ENCODE measurements at places on chromosomes 6 and 20.
A peak's percentile ranks its signal among the peaks of the same experiment; 100 is the strongest.

DNA sequence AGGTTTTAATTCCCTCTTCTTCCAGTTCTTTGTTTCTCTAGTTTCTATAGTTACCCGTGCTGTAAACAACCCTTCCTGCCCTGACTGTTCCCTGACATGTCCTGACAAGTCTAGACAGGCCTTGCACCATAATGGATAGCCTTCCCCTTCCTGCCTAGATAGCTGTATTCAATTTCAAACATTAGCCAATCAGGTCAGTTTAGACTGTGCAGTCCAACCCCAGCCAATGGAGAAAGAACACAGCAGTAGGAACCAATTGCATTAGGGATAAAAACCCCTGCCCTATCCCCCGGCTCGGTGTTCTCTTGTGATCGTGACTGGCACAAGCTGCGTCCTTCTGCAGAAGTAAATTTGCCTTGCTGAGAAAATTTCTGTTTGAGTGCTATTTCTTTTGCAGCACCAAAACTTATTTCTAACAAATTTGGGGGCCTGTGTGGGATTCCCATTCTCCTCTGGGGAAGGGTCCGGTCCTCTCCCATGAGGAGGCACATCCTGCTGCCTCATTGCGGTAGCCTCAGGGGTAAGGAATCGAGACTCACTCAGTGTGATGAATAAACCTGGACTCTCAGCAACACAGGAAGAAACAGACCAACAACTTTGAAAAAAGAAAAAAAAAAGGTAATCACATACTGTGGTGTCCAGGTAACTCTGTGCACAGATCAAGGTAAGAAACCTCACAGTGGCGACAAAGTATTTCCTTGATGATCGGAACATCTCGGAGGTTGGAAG, 248.7 kb upstream of the ECI2 start:
- DNase-seq = no peak

- no peak for DNase-seq
These were observed 2.0 kb downstream of the TMC2 start for GRCh38 chr20:2538356-2538755.

- DNase-seq = no peak
These were observed 23.0 kb upstream of the LY86 start for GRCh38 chr6:6565488-6565887.

GRCh38 chr20:8216375-8217200, 84.5 kb downstream of the PLCB1 start:
- no peak for DNase-seq

GRCh38 chr20:58703765-58704371, 11.3 kb downstream of the NPEPL1 start:
- no peak for DNase-seq

DNA sequence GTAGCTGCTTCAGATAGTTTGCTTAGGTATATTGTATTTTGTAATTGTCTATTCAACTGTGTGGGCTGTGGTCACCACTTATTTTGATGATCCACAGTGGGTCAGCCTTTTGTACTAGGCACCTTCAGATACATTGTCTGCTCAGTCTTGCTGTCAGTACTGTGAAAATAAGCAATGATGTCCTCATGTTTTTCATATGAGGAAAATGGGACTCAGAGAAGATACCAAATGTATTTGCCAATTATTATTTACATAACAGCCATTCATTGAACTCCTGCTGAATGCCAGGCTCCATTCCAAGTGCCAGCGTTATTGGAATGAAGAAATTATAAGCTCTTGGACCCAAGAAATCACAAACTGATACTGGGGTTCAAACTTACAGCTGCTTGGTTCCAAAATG, 28.6 kb downstream of the MAPK14 start:
- DNase-seq = no peak

DNA sequence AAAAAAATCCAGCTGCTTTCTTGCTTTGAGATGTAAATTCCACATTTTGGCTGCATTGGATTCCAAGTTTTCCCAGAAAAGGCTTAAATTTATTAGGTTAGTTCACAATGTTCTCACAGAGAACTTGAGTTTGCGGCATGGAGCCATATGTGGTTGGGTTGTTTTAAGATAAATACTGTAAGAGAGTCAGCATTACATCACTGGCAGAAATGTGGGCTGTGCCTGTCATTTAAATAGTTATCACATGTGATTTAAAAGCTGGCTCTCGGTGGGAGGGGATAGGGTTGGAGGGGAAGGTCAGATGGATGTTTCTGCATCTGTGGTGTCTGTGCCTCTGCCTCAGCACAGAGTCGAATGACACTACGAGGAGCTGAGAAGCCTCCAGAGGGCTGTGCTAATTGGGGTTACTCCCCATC, 73.8 kb upstream of the SCP2D1 start:
- no peak for DNase-seq

GRCh38 chr6:154907291-154907690, 87.8 kb upstream of the TIAM2 start:
- no peak for DNase-seq

DNA sequence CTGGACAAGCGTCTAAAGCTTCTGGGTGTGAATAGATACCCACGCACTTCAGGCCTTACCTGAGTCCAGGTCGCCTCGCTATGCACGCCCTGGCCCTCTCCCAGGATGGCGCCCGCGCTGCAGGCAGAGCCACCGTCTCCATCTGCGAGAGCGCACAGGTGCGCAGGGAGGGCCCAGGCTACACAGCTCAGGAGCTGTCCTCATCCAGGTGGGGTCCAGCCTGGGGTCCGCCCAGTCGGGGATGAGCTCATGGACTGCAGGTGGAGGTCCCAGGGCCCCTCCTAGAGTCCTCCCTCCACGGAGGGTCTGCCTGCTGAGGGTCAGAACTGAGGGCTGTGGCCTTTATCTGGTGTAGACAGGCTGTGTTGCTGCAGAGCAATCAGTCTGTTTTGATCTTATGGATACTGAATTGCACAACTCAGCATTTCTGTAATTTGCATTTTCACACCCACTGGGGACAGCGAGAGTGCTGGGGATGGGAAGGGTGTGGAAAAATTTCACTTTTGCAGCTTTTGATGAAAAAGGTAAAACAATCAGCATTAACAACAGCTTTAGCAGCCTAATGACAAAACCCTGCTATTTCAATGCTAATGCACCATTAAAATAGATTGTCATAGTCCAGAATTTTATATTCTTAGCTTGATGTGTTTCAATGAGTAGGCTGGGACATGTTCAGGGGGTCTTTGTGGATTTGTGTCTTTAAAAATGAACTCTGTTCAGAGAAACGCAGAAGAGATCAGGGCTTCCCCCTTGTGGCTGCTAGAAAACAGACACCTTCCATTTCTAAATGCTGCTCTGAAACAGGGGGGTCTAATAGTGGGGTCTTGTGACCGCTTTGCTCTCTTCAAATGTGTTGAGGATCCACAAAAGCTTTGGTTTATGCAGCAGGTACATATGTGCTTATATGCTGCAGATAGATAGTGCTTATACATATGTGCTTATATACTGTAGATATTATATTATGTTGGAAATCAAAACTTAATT, 77.8 kb upstream of the PHACTR3 start:
- no peak for DNase-seq

- no peak for DNase-seq
These were observed 700.1 kb downstream of the QKI start for GRCh38 chr6:164114651-164115050.

DNA sequence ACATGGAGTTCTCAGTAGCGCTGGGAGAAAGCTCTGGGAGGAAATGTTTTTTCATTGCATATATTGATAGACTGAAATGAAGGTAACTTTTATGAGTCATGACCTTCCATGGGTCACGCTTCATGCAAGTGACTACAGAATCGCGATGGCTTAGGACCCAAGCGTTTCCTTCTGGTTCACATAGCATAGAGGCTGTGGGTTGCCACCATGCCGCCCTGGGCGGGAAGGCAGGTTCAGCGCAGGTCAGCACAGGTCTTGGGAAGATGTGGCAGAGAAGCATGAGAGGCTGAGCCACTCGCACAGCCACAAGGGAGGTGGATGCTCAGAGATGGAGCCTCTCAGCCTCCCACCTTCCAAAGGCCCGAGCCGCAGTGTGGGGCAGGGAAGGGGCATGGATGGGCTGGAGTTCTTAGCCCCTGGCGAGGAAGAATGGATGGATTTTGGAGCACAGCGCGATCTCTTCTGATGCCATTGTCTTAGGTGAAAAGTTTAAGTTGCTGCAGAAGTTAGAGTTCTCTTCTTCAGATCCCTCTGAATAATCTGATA, 219.5 kb downstream of the SMOC2 start:
- no peak for DNase-seq

DNA sequence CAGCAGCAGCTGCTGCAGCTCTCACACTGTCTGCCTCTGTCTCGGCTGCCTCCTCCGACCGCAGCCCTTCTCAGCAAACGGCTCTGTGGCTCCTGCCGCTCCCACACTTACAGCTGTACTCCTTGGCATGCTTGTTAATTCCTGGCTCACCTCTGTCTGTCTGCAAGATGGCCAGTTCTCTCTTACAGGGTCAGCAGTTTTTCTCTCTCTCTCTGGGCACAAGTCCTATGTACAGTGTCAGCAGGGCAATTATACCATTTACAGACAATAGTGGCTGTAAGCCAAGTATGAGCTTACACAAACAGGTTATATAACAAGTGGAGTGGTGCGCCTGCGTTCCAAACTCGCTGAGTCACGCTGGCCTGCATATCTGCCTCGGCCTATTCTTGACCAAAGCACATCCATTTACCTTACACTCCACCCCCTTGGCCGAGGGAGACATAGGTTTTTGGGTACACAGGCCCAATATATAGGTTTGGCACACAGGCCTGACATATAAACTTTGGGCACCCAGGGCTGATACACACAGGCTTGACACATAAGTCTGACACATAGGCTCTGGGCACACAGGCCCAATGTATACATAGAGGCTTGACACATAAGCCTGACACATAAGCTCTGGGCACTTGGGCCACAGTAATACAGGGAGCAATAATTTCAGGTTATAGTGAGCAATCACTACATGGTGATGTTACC, 4.4 kb downstream of the ZKSCAN3 start:
- DNase-seq = no peak

DNA sequence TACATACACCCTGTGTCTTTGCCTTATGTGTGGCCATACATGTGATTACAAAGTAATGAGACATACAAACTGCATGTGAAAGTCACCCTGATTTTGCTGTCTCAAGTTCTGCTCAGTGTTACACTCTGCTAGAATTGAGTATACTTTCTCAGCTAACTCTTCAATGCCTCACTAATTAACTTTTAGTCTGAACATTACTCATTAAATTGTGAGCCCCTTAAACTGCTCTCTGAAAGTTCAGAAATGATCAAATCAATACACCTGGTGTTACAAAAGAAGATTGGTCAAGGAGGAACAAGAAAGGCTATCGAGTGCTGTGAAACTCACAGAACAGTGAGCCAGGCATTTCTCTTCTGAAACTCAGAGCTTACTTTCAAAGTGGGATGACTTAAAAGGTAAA, 71.3 kb downstream of the MKKS start:
- no peak for DNase-seq

DNA sequence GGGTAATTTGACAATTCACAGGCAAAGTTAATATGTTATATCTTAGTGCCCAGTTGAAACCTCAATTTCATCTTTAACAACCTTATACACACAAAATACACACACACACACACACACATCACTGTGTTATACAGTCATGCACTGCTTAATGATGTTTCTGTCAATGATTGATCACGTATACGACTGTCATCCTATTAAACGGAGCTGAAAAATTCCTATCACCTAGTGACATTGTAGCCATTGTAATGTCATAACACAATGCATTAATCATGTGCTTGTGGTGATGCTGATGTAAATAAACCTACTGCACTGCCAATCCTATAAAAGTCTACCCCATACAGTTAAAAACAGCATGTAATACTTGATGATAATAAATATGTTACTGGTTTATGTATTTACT, 64.8 kb upstream of the HLA-E start:
- no peak for DNase-seq

GRCh38 chr6:99822741-99823512, 171.1 kb downstream of the MCHR2 start:
- DNase-seq = no peak

- no peak for DNase-seq
These were observed 255.2 kb downstream of the CD109 start for GRCh38 chr6:73951183-73951582.

GRCh38 chr20:32988008-32988407, 16.2 kb downstream of the SUN5 start:
- no peak for DNase-seq

GRCh38 chr6:35566794-35567193, 54.1 kb upstream of the TULP1 start:
- DNase-seq = no peak

DNA sequence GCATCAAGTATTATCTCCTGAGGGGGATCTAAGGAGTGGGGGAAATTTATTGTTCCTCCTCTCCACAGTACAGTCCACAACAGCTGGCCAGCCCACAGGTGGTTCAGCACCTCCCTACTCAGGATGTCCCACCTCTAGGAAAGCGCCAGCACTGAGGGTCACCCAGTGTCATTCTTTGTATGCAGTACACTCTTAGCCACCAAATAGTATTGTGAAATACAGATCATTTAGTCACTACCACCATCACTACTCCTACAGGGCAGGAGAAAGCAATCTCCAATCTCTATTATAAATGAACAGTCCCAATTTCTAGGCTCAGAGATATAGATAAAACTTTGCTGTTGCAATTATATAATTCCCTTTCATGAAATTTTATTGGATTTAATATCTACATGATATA, 6.3 kb upstream of the ZNF76 start:
- DNase-seq = no peak

DNA sequence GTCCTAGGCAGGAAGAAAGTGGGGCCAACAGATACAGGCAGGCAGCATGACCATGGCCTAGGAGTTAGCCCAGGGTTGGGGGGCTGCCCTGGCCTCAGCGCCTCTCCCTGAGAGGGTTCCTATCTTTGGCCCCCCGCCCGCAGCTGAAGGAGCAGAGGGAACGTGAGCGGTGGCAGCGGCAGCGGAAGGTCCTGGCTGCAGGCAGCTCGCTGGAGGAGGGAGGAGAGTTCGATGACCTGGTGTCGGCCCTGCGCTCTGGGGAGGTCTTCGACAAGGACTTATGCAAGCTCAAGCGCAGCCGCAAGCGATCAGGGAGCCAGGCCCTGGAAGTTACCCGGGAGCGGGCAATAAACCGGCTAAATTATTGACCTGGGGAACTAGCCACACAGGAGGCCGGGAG, 32.6 kb downstream of the MOCS1 start:
- DNase-seq = no peak

DNA sequence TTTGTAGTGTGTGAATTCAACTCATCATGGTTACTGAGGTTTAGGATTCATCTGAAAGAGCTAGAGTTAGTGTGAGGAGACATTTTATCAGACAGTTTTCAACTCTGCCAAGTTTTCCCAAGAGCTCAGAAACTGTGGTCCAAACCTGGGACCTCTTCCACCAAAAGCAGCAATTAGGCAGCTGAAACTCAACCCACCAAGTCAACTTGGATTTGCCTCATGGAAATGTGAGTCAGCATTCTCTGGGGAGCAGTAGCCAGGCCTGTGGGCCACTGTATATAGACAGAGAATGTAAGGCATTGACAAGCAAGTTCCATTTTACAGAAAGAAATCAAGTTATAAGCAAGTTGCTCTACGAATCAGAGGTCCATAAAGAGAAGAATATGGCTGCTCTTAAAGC, 178.8 kb upstream of the HDDC2 start:
- DNase-seq = no peak

GRCh38 chr20:37336369-37337207, 9.4 kb upstream of the SRC start:
- peak; percentile 32 for DNase-seq

GRCh38 chr6:130369831-130370230, 4.0 kb downstream of the TMEM200A start:
- DNase-seq = no peak
